ENCODE measurements at places on chromosomes 11 and 22.

DNA sequence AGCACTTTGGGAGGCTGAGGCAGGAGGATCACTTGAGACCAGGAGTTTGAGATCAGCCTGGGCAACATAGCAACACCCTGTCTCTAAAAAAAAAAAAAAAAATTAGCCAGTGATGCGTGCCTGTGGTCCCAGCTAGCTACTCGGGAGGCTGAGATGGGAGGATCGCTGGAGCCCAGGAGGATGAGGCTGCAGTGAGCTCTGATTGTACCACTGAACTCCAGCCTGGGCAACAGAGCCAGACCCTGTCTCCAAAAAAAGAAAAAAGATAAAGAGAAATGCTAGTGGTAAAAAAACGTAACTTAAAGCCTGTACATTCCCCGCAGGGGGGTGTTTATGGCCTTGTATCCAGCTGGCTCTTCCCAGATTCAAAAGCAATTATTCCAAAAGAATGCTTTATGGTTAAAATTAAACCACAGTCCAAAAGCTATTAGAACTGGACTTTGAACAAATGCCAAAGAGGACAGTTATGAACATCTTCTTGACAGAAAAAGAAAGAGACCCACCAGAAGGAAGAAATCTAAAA, 16.4 kb upstream of the SNX32 start:
- no peak for DNase-seq

GRCh38 chr11:13127161-13127560, 118.0 kb downstream of the RASSF10 start:
- DNase-seq: no peak

DNA sequence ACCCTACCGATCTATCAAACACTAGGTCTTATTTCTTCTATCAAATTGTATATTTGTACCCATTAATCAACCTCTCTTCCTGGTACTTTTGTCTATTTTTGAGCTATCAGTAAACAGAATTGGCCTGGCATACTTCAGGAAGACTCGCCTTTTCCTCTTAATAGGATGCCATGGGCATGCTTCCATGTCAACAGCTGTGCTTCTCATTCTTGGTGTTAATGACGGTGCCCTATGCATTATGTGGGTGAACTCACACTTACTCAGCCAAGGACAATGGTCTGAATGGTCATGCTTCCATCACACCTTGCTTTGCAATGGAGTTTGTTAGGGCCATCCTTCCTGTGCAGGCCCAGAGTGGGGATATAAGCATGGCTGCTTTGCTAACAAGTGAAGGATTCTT, 521.8 kb downstream of the MIAT start:
- no peak for DNase-seq

GRCh38 chr11:34928960-34929680, 12.7 kb downstream of the PDHX start:
- no peak for DNase-seq

DNA sequence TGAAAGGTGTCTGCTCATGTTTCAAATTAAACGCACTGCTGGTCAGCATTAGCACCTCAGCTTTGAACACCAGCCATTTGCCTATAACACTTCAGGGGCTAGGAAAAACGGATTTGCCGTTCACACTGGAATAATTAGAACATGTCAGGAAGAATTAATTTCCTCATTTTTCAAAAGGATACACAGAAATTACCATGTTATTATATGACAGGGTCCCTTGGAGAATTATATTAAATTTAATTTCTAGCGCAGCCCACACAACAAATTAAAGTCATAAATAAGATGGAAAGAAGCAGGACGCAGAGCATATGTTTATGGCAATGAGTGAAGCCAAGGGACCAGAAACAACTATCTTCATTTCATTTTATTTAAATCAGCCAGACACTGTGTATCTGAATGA, 83.8 kb upstream of the SOX6 start:
- DNase-seq: no peak
